ENCODE measurements at places on chromosomes 2 and 18. TPM values are rescaled to one million over a fixed set of nuclear protein-coding genes. Genes with fewer than 3 reads are reported as not detected.
A peak's percentile ranks its signal among the peaks of the same experiment; 100 is the strongest.

PROKR1 gene
- polyA plus RNA-seq, result not detected

TCF23 gene
- polyA plus RNA-seq, result not detected

DNA sequence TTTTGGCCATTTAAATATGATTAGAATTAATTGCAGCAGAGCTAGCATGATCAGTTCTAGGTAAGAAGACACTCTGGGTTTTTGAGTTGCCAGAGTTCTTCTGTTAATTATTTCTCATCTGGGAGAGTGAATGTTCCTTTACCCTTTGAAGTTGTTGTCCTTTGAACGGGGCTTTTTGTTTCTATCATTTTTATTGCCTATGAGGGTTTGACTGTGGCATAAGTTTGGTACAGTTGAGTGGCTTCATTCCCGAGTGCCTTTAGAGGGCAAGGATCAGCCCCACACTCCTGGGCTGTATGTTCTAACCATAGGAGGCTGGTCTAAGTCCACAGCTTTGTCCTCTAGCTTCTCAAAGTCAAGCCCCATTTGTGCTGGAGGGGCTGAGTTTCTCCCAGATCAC lies 804.3 kb downstream of the KCNJ3 start:
- no peaks in the 10 kb centered on the region for H3K27me3 ChIP-seq
- no peak overlapping the region for H3K27ac ChIP-seq
- no peak overlapping the region for H3K4me3 ChIP-seq
- no peaks in the 10 kb centered on the region for H3K36me3 ChIP-seq
- no peak for DNase-seq

DNA sequence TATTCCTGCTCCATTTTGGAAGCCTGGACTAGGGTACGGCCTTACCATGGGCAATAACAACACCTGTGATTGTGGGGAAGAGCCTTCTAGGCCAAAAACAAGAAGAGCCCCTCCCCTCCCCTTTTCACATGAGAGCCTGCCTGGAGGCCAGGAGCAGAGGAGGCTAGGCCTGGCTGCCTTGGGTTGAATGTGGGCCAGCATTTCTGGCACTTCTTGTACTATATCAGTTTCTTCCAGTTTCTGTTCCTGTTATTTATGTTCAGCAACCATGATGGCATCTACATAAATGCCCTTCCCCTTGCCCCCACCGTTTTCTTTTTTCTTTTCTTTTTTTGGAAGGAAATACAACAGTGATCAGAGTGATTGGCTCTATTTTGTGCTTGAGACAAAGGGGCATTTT lies 58.4 kb downstream of the KCTD18 start:
- H3K27ac ChIP-seq, result no peak overlapping the region
- DNase-seq, result no peak
- H3K4me3 ChIP-seq, result no peak overlapping the region
- no peaks in the 10 kb centered on the region for H3K27me3 ChIP-seq
- H3K36me3 ChIP-seq, result peaks cover 3% of the 10 kb centered on the region
- H3K4me1 ChIP-seq, result peaks cover 20% of the 10 kb centered on the region

GRCh38 chr2:182904844-182905243 lies 38.4 kb upstream of the FRZB start:
- no peaks in the 10 kb centered on the region for H3K27me3 ChIP-seq
- H3K27ac ChIP-seq, result no peak overlapping the region
- DNase-seq, result no peak
- peaks cover 2% of the 10 kb centered on the region for H3K36me3 ChIP-seq

GRCh38 chr2:102171946-102172345 lies 14.9 kb upstream of the IL1RL2 start:
- no peaks in the 10 kb centered on the region for H3K27me3 ChIP-seq
- no peak for DNase-seq
- H3K4me1 ChIP-seq, result no peaks in the 10 kb centered on the region
- no peak overlapping the region for H3K4me3 ChIP-seq

PLGLB2 gene
- polyA plus RNA-seq, result 0.51 TPM

HADHA gene
- 122 TPM for polyA plus RNA-seq

DNA sequence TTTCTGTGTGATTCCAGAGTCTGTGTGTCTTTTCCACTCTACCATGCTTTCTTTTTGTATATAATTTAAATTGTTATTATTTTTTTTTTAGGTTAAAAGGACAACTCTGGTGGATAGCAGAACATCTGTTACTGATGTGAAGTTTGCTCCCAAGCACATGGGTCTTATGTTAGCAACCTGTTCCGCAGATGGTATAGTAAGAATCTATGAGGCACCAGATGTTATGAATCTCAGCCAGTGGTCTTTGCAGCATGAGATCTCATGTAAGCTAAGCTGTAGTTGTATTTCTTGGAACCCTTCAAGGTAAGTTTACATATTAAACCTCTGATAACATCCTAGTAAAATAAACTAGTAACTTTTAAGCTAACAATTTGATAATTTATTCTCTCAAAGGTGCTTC lies 15.3 kb downstream of the SEH1L start:
- no peak for DNase-seq
- no peaks in the 10 kb centered on the region for H3K4me1 ChIP-seq
- peaks cover 39% of the 10 kb centered on the region for H3K36me3 ChIP-seq
- H3K27ac ChIP-seq, result no peak overlapping the region
- H3K27me3 ChIP-seq, result no peaks in the 10 kb centered on the region

DNA sequence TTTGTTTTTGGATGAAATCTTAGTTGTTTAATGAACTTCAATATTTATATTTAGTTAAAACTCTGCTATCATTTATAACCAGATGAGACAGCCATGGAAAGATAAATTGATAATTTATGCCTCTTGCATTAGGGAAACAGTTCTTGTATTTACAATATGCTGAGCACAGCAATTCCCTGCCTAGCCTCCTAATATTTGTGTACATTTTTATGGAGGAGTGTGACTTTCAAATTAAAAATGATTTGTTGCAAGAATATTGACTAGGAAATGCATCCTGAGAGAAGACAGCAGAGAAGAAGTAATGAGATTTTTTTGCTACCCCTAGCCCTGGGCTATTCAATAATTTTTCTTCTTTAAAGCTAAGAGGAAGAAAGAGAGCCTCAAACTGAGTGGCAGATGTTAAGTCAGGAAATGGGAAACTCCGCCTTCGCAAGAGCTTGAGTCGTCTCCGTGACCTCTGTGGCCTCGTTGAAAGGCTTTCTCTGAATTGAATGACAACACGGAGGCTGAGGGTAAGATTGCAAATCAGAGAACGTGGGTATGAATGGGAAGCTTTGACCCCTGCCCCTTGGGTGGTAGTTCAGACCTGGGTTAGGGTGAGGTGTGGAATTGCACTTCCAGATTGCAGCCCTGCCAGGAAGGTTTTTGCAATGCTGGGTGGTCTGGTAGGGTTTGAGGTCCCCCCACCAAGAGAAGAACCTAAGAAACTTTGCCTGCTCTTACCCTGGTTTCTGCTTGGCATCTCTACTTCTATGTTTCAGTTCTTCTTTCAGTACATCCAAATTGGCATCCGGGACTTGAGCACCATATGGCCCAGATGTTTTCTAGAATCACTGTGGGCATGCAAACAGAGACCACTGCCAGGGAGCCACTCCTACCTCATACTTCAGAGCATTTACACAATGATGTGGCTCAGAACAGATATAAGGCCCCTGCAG lies 210.3 kb upstream of the RBMS1 start:
- no peak overlapping the region for H3K4me3 ChIP-seq
- no peaks in the 10 kb centered on the region for H3K36me3 ChIP-seq
- H3K4me1 ChIP-seq, result peaks cover 18% of the 10 kb centered on the region
- no peaks in the 10 kb centered on the region for H3K27me3 ChIP-seq
- no peak for DNase-seq

DNA sequence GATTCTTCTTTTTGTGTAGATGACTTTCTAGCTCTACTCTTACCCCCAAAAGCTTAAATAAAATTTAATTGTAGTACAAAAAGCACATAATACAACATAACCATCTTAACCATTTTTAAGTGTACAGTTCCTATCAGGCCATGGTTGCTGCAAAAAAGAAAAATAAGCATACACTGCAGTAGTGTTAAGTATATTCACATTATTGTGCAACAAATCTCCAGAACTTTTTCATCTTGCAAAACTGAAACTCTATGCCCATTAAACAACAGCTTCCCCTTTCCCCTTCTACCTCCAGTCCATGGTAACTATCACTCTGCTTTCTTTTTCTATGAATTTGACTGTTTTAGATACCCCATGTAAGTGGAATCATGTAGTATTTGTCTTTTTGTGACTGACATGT lies 18.1 kb downstream of the PPM1B start:
- no peak for DNase-seq
- H3K27ac ChIP-seq, result no peak overlapping the region
- no peak overlapping the region for H3K4me3 ChIP-seq
- H3K36me3 ChIP-seq, result no peaks in the 10 kb centered on the region
- no peaks in the 10 kb centered on the region for H3K27me3 ChIP-seq
- no peaks in the 10 kb centered on the region for H3K4me1 ChIP-seq

- H3K4me1 ChIP-seq, result 0 out of 2 replicates have a peak, but pooled peaks cover 4% of the 10 kb centered on the region
- peaks cover 37% of the 10 kb centered on the region for H3K27me3 ChIP-seq
- no peaks in the 10 kb centered on the region for H3K36me3 ChIP-seq
- no peak for DNase-seq
These were observed 73.6 kb downstream of the ACOXL start for GRCh38 chr2:110805894-110806452.

- H3K4me3 ChIP-seq, result no peak overlapping the region
- H3K36me3 ChIP-seq, result peaks cover 8% of the 10 kb centered on the region
- no peak overlapping the region for H3K27ac ChIP-seq
- H3K4me1 ChIP-seq, result peaks cover 14% of the 10 kb centered on the region
- DNase-seq, result no peak
These were observed 99.6 kb downstream of the CTIF start for GRCh38 chr18:48638451-48638850.

- H3K27ac ChIP-seq, result no peak overlapping the region
- H3K27me3 ChIP-seq, result no peaks in the 10 kb centered on the region
- no peak overlapping the region for H3K4me3 ChIP-seq
- H3K4me1 ChIP-seq, result no peaks in the 10 kb centered on the region
- no peaks in the 10 kb centered on the region for H3K36me3 ChIP-seq
These were observed 16.4 kb upstream of the GPR55 start for GRCh38 chr2:230941202-230942180.

GRCh38 chr18:59699750-59700534 lies 2.7 kb upstream of the CCBE1 start:
- no peak for DNase-seq
- H3K27me3 ChIP-seq, result no peaks in the 10 kb centered on the region
- no peak overlapping the region for H3K27ac ChIP-seq
- H3K36me3 ChIP-seq, result no peaks in the 10 kb centered on the region

DNA sequence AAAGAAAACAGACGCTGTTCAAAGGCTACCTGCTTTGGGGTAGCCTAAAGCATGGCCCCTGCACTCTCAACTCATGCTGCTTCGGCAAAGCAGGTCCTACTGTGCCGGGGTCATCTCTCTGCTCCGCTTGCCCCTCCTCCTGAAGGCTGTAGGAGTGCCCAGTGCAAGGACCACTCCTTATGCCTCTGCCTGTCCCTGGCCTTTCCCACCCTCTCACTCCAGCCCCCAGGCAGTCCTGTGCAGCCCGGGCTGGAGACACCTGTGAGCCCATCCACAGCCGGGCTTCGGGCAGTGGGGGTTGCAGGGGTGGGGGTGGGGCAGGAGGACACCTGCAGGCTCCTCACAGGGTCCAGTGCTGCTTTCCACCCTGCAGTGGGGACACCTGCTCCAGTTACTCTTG lies 69.1 kb downstream of the ACKR3 start:
- no peak overlapping the region for H3K4me3 ChIP-seq
- no peak for DNase-seq
- H3K27ac ChIP-seq, result no peak overlapping the region
- H3K27me3 ChIP-seq, result no peaks in the 10 kb centered on the region
- H3K36me3 ChIP-seq, result no peaks in the 10 kb centered on the region

LNPK gene
- polyA plus RNA-seq, result 67.1 TPM

KCNS3 gene
- 2.5 TPM for polyA plus RNA-seq

DNA sequence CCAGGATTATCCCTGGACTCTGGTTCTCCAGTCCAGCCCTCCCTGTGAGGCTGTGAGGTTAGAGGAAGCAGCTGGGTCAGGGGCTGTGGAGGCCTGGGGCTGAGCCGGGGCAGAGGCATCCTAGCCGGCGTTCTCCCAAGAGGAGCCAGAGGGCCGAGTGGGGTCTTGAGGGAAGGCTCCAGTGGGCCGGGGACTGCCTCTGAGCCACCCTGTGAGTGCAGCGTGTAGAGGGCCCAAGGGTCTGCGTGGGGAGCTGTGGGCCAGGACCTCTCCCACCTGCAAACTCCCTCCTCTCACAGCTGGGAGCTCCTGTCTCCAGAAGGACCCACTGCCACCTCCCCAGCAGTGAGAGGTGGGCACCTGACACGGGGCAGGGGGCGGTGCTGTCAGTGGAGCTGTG lies 41.0 kb downstream of the GLI2 start:
- no peak for DNase-seq
- peaks cover 43% of the 10 kb centered on the region for H3K4me1 ChIP-seq
- no peak overlapping the region for H3K27ac ChIP-seq
- no peak overlapping the region for H3K4me3 ChIP-seq

- peaks cover 29% of the 10 kb centered on the region for H3K4me1 ChIP-seq
- no peak for DNase-seq
- H3K4me3 ChIP-seq, result no peak overlapping the region
- no peak overlapping the region for H3K27ac ChIP-seq
These were observed 22.3 kb upstream of the IL1R1 start for GRCh38 chr2:102120261-102120660.

GRCh38 chr2:138391946-138392345 lies 109.6 kb upstream of the SPOPL start:
- DNase-seq, result peak; percentile 48
- peaks cover 20% of the 10 kb centered on the region for H3K4me1 ChIP-seq
- no peaks in the 10 kb centered on the region for H3K36me3 ChIP-seq
- H3K4me3 ChIP-seq, result no peak overlapping the region
- H3K27me3 ChIP-seq, result no peaks in the 10 kb centered on the region
- no peak overlapping the region for H3K27ac ChIP-seq

GRCh38 chr2:25032094-25032493 lies 9.8 kb upstream of the EFR3B start:
- no peaks in the 10 kb centered on the region for H3K27me3 ChIP-seq
- no peak overlapping the region for H3K27ac ChIP-seq
- no peaks in the 10 kb centered on the region for H3K4me1 ChIP-seq
- no peaks in the 10 kb centered on the region for H3K36me3 ChIP-seq

DNA sequence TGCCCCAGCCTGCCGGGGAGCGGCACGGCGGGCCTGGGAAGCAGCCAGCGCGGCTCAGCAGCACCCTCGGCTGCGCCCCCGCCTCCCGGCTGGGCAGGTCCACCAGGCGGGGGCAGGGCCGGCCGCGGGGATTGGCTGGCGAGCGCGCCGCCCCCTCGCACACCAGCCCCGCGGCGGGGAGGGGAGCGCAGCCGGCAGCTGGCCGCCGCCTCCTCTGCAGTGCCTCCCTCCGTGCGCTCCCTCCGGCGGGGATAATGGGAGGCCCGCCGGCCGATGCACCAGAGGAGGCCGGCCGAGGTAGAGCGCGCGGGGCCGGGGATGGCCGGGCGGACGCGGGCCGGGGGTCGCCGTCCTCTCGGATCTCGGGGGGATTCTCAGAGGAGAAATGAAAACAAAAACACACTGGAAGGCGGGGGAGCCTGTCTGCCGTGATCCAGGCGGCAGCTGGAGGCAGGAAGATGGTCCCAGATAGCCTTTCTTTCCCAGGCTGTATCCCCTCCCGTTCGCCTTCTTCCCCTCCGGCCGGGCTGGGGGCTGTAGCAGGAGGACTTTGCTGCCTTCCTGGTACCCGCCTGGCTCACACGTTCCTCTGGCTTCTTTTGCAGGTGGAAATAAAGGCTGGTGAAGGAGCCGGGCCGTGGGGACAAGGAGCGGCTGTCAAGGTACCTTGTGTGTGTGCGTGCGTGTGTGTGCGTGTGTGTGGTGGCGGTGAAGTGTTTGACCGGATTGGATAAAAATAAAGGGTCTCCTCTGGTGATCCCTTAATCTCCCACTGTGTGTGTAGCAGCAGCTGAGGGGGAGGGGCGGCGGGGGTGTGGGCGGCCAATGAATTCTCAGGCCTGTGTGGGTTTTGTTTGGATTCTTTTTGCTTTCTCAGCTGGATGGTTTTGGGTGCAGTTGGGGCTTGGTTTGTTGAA lies 18.1 kb downstream of the TET3 start:
- peaks cover 37% of the 10 kb centered on the region for H3K4me1 ChIP-seq
- H3K36me3 ChIP-seq, result no peaks in the 10 kb centered on the region
- H3K4me3 ChIP-seq, result peak overlapping the region; percentile 87
- no peaks in the 10 kb centered on the region for H3K27me3 ChIP-seq

All from GM23248 (cell line).